Central memory CD4-positive, alpha-beta T cell (primary cell): ENCODE measurements at places on chromosomes 13 and 19.

- DNase-seq, result no peak
Observed at GRCh38 chr13:59689057-59689456, 474.7 kb downstream of the DIAPH3 start.

GRCh38 chr13:107942030-107942617 lies 273.2 kb downstream of the LIG4 start:
- DNase-seq, result no peak

GRCh38 chr13:66612983-66613382 lies 617.2 kb downstream of the PCDH9 start:
- no peak for DNase-seq

- DNase-seq, result no peak
Observed at GRCh38 chr13:30745906-30746686, 10.8 kb downstream of the ALOX5AP start.

GRCh38 chr19:56218961-56219360 lies 16.9 kb downstream of the ZSCAN5C start:
- DNase-seq, result no peak

DNA sequence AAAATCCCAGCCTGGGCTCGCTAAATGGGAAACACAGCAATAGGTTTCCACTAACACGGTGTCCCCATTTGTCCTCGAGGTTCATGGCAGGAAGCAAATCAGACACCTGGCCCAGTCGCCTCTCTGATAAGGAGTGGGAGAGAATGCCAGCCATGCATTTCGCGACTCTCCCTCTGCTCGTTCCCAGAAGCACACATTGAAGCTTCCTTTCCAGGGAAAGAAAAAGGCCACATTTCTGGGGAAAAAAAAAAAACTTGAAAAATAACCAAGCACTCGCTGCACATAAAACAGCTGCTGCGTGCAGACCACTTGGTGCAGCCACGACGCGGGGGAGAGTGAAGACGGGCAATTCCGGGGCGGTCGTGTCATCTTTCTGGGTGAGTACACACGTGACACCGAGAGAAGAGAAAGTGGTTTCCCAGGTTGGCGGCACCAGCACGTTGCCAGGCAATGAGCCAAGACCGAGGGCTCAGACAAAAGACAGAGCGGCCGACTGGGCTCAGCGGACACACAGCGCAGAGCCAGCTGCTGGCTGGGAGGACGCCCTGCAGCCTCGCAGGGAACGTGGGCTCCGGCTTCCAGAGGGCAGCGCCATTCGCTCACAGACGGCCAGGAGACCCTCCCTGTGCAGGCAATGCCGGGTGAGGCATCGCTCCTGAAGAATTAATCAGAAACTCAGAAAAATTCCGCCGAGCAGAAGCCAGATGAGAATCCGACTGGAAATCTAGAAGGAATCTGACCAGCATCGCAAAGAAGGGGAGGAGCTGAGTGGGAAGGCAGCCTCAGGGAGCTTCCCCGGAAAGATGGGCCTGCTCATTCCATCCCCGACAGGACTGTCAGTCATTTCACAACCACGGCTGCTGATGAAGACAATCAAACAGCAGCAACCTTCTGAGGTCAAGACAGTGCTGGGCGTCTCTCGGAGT lies 83.2 kb upstream of the IRS2 start:
- no peak for DNase-seq

DNA sequence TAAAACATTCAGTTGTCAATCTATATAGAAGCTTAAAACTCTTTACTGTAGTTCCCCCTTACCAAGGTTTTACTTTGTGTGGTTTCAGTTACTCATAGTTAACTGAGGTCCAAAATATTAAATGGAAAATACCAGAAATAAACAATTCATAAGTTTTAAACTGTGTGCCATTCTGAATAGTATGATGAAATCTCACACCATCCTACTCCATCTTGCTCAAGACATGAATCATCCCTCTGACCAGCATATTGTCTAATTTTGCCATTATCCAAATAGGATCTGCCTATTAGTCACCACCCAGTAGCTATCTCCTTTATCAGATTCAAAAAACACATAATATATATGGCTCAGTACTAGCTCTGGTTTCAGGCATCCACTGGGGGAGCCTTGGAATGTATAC lies 22.4 kb downstream of the ZNF571 start:
- no peak for DNase-seq
